NCI-H1048 (cell line): ENCODE measurements at places on chromosomes 3 and 15.

- DNase-seq: no peak
Measured at GRCh38 chr3:52939600-52939999, 42.3 kb upstream of the STIMATE start.

GRCh38 chr15:66474135-66474534 lies 23.4 kb downstream of the SNAPC5 start:
- DNase-seq: no peak

GRCh38 chr3:71694358-71694999 lies 30.7 kb downstream of the EIF4E3 start:
- DNase-seq: no peak

DNA sequence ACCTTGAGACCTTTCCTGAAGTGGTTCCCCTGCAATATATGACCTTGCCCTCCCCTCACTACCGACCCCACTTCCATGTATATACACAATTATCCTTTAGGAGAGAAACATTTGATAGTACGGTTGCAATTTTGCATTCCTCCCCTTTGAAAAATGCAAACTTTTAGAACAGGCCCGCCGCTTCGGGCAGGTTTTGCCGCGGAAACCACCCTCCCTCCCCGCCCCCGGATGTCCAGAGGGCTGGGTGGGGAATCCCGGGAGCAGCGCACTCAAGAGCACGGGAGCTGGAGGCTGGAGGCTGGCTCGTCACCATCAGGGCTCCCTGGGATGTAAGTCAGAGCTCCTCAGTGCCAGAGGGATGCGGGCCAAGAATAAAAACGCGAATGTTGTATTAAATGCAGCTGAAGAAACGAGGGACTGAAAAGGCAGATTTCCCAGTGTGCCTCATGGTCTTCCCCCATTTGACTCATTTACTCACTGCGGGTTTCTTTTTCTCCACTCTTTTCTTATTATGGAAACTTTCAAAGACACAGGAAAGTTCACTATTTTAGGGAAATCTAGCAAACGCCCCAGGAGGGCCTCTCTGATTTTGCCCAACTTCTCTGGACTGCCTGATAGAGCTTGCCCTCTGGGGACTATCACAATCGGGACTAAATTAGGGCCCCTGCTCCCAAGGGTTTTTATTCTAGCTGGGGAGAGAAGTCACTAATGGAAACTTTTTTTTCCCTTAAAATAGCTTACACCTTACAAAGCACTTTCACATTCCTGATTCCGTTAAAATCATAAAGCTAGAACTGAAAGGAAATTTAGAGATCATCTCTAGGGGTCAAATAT lies 2.9 kb upstream of the USP3 start:
- DNase-seq: no peak

DNA sequence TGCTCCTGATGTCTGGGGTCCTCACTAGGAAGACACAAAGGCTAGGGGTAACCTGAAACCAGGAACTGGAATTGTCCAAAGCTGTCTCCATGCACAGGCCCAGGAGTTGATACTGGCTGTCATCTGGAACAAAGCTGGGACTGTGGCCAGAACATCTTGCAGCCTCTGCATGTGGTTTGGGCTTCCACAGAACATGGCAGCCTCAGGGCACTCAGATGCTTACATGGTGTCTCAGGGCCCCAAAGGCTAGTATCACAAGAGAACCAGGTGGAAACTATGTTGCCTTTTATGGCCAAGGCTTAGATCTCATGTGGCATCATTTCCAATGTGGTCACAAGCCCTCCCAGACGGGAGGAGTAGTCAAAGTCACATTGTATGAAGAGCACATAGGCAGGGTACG lies 335.2 kb upstream of the TRIM42 start:
- DNase-seq: no peak

- DNase-seq: no peak
Measured at GRCh38 chr3:39105687-39106063, 1.8 kb downstream of the GORASP1 start.

DNA sequence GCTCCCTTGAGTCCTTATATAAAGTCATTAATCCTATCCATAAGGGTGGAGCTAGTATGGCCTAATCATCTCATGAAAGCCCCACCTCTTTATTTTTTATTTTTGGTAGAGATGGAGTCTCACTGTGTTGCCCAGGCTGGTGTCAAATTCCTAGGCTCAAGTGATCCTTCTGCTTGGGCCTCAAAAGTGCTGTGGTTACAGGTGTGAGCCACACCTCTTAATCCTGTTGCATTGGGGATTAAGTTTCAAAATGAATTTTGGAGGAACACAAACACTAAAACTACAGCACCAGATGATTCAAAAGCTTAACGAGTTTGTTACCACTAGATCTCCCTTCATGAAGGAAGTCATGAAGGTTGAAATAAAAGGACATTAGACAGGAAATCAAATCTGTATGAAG lies 27.7 kb downstream of the RAB7A start:
- no peak for DNase-seq

DNA sequence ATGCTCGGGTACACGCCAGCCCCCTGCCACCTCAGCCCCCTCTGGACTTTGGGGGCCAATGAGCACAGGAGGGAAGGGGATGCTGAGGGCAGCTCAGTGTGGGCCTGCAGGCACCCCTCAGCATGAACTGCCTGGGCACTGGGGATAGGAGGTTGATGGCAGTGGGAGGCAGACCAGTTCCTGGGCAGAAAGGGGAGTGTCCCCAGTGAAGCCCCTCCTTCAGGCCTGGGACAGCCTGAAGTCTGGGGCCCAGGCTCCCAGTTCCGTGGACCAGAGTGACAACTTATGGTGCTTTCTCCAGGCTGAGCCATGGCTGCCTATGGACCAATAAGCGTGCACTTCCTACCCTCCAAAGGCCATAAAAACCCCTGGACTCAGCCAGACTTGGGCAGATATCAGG lies 63.3 kb upstream of the IMPG2 start:
- no peak for DNase-seq

DNA sequence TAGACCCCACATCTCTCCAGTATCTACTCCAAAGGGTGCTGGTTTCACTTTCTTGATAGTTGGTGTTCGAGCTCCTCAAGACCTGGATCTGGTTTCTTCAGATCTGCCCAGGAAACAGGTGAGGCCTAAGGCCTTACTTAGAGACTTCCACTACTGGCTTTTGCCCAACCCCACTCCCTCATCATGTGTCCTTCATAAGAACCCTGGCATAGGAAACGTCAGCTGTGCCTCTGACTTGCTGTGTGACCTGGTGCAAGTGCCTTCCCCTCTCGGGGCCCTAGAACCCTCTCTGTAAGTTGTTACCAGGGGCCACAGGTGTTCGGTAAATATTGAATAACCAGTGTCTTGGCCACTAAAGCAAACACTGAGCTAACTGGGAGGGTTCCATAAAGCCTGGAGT lies 3.9 kb downstream of the OXTR start:
- no peak for DNase-seq

DNA sequence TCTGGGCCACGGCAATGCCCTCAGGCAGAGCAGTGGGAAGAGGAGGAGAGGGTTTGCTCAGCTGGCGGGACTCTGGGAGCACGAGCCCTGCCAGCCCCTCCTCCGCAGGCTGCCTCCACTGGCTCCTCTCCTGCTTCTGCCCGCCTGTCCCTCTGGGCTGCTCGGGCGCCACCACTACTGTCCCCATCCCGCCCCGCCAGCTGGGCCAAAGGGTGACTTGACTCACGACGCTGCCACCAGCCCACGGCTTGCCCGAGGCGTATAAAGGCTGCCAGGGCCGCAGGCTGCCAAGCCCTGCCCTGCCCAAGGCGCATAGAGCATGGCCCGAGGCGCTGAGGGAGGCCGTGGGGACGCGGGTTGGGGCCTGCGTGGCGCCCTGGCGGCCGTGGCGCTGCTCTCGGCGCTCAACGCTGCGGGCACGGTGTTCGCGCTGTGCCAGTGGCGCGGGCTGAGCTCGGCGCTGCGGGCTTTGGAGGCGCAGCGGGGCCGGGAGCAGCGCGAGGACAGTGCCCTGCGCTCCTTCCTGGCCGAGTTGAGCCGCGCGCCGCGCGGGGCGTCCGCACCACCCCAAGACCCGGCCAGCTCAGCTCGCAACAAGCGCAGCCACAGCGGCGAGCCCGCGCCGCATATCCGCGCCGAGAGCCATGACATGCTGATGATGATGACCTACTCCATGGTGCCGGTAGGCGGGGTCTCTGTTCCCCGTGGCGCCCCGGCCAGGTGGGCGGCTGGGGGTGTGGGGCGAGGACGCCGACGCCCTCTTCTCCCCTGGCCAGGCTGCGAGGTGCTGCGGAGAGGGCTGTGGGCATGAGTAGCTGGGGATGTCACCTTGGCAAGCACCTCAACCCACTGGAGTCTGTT lies at the start of gene GLDN:
Gene GLDN (plus strand): TSS at position 290 of the 861 bp plus-strand sequence. CDS start 30 bp downstream, at position 320.
- no peak for DNase-seq

DNA sequence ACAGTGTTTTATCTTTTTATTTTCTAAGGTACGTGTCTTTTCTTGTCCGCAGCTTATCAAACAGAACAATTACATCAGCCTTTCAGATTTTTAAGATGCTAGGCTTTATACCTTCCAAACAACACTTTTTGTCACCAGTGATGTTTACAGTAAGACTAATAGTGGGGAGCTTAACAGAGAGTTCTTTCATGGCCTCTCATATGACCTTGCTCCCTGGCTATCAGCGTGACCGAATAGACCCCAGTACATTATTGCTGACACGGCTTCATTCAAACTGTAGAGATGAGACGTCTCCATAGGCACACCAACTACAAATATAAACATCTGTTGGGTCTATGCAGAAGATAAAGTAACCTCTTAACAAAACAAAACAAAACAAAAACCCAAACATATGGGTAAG lies 477.6 kb upstream of the KCNMB2 start:
- no peak for DNase-seq

DNA sequence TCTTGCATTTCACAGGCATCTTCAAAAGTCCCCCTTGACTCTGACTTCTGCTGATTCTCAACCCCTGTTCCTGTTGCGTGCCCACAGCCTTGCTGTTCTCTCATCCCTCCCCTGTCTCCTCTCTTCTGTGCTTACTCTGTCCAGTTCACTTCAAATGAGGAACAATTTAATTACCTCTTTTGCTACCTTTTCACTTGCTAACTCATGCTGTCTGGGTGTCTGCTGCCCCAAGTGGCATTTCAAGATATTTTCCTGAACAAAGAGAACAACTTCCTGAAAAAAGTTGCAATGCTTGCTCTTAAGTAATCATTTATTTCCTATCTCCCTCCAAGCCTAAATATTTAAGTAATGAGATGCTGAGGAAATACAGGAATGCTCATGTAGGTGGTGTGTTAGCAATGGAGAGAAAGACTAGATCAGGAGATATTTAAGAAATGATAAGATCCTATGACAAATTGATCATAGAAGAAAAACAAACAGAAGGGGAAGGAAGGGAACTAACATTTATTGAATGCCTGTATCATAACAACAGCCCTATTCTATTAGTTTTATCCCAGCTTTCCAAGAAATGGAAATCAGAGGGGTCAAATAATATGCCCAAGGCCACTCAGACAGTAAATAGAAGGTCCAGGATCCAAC lies 42.2 kb downstream of the SV2B start:
- no peak for DNase-seq

GRCh38 chr15:85440451-85440850 lies 60.0 kb downstream of the AKAP13 start:
- DNase-seq: no peak

DNA sequence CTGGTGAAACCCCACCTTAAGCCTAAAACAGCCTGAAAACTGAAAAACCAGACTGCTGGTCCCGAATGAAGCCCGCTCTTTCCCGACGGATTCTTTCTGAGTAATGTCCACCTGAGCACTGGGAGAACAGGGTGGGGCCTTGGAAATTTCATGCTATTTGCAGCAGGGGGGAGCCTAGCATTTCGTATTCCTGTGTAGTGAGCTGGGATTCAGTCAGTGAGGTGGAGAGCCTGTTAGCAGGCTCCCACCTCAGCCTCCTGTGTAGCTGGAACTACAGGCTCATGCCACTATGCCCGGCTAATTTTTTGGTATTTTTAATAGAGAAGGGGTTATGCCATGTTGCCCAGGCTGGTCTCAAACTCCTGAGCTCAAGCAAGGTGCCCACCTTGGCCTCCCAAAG lies 74.7 kb downstream of the CMTM8 start:
- DNase-seq: no peak

GRCh38 chr3:39809995-39810595 lies 686 bp downstream of the MYRIP start:
- no peak for DNase-seq

DNA sequence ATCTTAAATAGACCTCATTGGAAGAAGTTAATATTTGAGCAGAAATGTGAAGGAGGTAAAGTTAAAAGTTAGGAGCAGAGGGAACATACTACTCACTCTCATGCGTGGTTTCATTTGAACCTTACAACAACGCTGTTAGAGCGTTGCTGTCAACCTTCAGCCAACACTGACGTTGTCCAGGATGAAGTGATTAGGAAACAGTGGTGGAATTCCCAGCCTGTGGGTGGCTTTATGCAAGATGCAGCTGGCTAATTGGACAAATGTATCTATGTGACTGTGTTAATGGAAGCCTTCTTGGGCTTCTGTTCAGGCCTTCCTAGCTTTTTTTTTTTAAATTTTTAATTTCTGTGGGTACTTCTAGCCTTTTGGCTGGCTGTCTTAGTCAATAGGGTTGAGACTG lies 40.5 kb downstream of the PTPRG start:
- DNase-seq: no peak

GRCh38 chr3:25548836-25549235 lies 115.9 kb downstream of the TOP2B start:
- DNase-seq: no peak

- DNase-seq: no peak
Measured at GRCh38 chr15:88994286-88994685, 81.1 kb upstream of the MFGE8 start.

GRCh38 chr15:51589881-51590568 lies 32.5 kb downstream of the DMXL2 start:
- DNase-seq: no peak

DNA sequence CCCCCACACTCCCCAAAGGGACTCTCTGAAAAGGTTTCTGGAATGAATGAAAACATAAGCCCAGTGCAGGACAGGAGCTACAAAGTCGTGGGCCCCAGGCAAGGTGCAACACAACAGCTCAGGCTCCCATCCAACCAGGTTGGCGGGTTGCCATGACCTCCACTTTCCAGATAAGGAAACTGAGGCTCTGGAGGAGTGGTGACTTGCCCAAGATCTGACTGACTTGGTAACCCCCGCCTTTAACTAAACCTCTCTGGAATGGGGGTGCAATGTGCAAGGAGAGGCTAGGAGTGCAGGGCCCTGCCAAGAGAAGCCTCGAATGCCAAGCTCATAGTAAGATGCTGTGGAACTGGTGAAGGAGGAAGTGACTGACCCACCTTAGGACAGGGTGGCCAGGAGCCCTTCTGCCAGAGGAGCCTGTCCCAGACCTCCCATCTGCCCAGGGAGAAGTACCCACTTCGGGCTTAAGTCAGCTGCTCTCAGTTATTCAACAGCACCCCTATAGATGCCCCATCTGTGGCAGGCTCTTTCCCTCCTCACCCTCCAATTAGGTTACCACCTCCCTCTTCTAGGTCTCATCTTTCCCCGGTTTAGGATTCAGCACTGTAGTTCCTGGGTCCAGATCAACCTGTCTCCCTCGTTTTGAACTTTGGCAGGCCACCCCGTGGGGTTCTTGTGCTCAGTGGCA lies 553 bp upstream of the TNNC1 start:
- no peak for DNase-seq
